T-helper 1 cell (primary cell): ENCODE measurements at places on chromosomes 3 and 15.
A peak's percentile ranks its signal among the peaks of the same experiment; 100 is the strongest.

GRCh38 chr15:63347074-63347857, 34.4 kb downstream of the CA12 start:
- DNase-seq = no peak

GRCh38 chr3:72137865-72138861, 353.2 kb upstream of the PROK2 start:
- DNase-seq = peak; percentile 52

- peak; percentile 29 for DNase-seq
Observed at GRCh38 chr3:30667280-30667651, 60.9 kb downstream of the TGFBR2 start.

- no peak for DNase-seq
Observed at GRCh38 chr15:72237853-72238224, 6.8 kb upstream of the PKM start.

DNA sequence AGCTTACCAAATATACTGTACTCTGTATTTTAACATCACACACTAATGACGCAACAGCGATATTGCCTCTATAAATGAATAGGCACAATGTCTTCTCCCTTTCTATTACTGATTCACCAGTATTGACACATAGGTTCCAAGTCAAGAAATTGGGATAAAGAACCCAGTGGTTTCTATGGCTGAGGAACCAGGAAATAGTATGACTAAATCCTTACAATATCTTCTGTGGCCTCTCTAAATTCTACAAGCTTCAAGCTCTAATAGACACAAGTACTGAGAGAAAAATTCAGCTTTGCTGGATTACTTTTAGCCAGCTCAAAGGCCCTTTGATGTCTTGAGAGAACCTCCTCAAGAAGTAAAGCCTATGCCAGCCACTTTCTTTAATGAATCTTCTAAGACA, 162.5 kb downstream of the DPH6 start:
- DNase-seq = no peak

GRCh38 chr3:168025076-168025475, 70.6 kb downstream of the GOLIM4 start:
- DNase-seq = no peak

DNA sequence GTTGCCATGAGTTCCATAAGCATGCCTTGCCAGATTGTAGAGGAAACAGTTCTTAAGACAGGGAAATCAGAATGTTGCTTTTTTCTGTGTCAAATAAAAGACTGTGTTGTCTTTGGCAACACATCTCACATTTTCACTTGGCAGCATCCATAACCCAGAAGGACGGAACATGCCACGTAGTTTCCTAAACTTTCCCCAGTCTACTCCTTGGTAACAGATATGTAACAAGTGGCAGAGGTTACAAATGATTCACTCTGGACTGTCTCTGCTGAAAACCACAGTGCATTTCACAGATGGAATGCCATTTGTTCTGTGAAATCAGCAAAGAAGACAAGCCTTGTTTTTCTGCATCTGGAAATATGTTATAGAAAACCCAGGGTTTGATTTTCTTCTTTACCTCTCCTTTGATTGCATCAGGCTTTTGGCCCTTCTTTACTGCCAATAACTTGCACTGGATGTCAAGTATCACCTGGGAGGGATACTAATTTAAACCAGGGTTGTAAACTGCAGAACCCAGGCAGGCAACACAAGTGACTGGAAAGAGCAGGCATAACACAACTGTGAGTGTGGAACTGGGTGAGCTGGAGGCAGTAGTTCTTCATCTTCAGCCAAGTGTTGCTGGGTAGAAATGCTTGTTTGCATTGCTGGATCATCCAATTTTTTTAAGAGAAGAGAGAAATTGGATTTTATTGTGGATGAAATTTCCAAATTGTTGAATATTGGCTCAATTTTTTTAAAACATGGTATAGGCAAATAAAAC, 124.4 kb upstream of the FOXB1 start:
- no peak for DNase-seq

DNA sequence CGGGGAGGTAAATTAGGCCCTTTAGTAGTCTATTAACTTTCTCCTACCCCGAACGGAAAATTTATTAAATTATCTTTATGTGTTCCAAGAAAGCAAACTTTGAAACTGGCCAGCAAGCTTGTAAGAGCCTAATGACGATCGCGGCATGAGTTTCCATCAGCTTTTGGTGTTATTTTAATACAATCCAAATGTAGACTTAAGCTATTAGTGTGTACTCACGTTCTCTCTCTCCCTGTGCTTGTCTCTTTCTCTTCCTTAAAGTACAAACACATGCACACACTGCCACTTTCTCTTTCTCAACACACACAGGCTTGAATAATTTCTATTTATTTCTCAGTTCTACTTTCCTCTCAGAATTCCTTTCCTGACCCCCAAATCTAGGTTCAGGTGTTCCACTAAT, 108.8 kb upstream of the MME start:
- DNase-seq = no peak

- no peak for DNase-seq
Observed at GRCh38 chr3:186985661-186986364, 55.5 kb downstream of the ST6GAL1 start.

DNA sequence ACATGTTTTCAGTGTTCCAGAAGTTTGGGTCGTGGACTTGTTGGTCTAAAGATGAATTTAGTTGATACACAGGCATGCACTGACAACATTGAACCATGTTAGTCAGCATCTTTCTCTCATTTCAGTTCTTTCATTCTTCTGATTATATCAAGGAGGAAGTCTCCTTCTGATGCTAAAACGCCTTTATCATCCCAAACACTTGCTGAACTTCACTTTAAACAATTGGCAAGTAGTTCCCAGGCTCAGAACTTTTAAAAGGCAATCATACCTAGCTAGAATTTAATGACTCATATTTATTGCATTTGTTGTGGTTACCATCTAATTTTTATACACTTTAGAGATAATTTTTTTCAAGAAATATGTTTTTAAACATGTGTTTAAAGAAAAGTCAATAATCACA, 15.9 kb downstream of the LMCD1 start:
- DNase-seq = no peak

GRCh38 chr15:34038023-34038870, 757 bp downstream of the AVEN start:
- peak; percentile 75 for DNase-seq

GRCh38 chr3:59559721-59560435, 510.1 kb upstream of the CFAP20DC start:
- peak; percentile 89 for DNase-seq

DNA sequence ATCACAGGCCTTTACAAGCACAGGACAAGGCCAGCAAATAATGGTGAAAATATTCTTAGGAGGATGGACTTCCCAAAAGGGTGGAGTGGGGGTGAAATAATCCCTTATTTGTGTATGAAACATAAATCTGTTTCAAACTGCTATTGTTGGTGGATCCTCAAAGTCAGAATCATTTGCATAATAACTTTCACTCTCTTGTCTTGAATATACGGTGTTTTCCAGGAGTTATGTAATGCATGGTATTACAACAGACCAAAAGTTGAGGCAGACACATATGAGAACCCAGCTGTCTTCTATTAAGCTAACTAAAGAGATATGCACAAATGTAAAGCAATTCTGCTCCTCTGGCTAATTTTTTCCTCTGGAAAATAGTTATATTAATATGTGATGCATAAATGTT, 57.7 kb downstream of the PRTG start:
- DNase-seq = no peak

GRCh38 chr15:65938604-65939003, 69.3 kb downstream of the RAB11A start:
- no peak for DNase-seq

GRCh38 chr3:102059145-102059943, 210.0 kb downstream of the NFKBIZ start:
- DNase-seq = no peak
